ENCODE measurements at places on chromosomes 4 and X.

GRCh38 chr4:151484396-151485102 lies 75.6 kb downstream of the FHIP1A start:
- DNase-seq = peak; percentile 12

DNA sequence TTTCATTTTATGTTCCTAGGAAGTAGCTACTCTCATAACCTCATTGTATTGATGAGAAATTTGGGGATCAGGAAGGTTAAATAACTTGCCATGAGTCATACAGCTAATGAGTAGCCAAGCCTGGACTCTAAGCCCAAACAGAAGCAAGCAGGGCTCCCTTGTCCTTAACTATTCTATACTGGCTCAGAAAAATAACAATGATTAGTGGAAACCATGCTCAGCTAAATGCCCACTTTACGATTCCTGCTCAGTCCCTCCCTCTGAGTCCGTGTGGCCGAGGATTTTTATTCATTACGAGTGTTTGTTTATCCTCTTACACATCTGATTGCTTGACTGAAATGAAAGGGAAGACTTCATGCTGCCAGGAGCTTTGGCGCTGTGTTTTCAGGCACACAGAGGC lies 100.9 kb downstream of the SLC34A2 start:
- DNase-seq = no peak

DNA sequence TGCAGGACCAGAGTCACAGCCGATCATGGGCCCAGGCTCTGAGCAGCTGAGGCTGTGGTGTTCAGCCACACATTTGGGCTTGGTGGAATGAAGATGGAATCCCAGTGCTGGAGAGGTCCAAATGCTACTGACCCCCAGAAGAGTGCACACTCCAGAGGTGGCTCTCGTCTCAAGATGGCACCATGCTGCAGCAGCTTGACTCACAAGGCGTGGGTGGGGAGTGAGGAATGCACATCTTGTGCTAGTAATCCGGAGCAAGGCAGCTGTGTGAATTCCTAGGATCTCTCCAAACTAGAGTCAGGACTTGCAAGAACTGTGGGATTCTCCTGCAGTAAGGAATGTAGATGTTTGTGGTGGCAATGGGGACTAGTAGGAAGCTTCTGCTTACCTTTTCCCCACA lies 28.7 kb downstream of the RAB28 start:
- no peak for DNase-seq

DNA sequence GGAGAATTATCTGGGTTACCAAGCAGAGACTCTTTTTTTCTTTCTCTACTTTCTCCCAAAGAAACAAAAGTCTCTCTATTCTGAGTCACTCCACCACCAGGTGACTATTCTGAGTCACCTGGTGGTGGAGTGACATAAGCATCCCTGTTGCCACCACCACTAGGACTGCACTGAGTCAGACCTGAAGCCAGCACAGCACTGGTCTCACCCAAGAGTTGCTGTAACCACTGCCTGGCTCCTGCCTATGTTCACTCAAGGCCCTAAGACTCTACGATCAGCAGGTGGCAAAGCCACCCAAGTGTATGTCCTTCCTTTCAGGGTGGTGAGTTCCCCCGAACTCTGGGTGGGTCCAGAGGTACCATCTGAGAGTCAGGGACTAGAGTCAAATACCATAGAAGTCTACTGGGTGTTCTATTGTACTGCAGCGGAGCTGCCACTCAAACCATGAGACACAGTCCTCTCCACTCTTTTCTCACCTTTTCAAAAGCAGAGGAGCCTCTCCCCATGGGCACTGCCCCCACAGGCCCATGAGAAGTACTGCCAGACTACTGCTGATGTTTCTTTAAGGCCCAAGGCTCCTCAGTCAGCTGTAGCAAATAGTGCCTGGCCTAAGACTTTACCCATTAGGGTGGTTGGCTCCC lies 209.6 kb upstream of the IRS4 start:
- DNase-seq = no peak

DNA sequence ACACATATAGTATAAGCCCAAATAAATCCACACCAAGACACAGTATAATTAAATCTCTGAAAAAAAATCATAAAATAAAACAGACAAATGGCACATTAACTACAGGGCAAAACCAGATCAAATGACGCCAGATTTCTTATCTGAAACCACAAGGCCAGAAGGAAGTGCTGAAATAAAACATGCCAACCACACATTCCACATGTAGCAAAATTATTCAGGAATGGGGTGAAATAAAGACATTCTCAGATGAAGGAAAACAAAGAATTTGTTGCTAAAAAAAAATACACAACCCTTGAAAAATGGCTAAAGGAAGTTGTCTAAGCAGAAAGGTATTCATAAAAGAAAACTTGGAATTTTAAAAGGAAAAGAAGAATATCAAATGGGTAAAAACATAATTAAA lies 4.5 kb upstream of the DCAF12L1 start:
- no peak for DNase-seq

- no peak for DNase-seq
Measured at GRCh38 chr4:80324171-80324570, 11.4 kb upstream of the CFAP299 start.

DNA sequence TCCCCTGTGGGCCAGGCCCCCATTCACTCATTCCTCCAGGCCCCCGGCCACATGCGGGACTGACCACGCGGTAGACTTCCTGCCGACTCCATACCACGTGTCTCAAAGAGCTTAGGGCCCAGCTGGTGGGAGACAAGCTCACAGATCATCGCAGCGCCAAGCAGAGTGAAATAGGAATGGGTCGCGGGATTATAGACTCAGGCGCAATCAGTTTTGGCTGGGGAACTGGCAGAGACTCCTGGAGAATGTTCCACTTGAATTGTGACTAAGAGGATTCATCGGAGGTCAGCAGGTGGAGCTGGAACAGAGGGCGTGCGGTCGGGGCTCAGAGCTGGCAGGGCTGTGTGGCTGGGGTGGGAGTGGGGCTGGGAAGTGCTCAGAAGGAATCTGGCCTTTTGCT lies 15.6 kb downstream of the ATP2B3 start:
- no peak for DNase-seq

DNA sequence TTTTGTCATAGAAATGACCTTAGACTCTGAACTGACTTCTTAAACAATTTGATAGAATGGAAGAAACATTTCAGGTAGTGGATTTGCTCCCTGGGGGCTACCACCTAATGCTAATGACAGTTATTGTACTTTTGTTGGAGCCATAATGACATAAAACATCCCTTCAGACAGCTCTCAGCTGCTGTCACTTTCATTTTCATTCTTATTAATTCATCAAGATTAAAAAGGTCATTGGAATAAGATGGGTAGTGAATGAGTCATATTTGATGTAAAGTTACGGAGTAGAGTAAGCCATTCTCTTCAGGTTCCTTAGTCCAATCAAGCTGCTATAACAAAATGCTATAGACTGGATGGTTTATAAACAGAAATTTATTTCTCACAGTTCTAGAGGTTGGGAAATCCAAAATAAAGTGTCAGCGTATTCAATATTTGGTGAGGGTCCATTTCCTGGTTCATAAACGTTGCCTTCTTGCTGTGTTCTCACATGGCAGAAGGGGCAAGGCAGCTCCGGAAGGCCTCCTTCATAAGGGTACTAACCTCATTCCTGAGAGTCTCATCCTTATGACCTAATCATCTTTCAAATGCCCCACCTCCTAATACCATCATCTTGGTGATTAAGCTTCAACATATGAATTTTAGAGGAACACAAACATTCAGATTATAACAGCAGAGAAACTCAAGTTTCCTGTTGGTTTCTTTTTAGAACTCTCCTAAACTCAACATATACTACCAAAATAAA lies 268.5 kb downstream of the ARAP2 start:
- DNase-seq = no peak

DNA sequence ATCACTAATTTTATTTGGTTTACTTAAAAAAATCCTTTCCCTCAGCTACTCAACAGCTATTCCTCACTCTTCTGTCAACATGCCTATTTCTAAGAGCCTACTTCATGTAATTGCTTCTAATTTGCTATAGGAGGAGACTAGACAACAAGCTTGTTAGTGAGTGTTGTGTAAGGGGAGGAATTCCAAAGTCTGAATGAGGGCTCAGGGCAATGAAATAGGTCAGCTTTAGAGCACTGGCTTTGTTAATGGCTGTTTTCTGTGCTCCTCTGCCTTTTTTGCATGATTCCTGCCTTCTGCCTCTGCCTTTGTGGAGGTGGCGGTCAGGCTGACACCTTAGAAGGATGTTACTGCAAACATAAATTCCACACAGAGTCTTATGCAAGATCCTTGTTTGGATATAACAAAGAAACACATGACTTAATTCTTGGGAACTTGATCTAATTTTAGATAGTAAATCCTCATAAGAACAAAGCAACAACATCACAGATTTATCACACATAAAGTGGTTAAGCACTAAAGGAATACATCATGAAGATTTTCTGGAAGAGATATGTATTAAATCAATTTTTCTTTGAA lies 15.0 kb upstream of the PAGE1 start:
- no peak for DNase-seq

DNA sequence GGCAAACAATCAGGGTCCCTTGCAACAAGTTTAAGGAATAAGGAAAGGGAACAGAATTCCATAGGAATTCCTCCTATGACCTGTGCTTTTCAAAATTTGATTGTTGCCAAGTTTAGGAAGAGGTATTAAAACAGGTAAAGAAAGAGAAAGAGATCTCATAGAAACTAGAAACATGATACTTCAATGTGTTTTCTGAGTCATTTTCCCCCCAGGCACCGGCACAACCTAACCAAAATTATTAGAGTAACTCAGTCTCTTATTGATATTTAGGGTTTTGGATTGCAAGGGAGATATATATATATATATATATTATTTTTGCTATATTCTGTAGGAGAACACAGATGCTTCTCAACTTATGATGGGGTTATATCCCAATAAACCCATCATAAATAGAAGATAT lies 278.0 kb upstream of the DKK2 start:
- DNase-seq = no peak

- no peak for DNase-seq
Measured at GRCh38 chr4:92516450-92516849, 212.7 kb downstream of the GRID2 start.

- DNase-seq = no peak
Measured at GRCh38 chrX:9952300-9952699, 14.9 kb upstream of the CLDN34 start.

DNA sequence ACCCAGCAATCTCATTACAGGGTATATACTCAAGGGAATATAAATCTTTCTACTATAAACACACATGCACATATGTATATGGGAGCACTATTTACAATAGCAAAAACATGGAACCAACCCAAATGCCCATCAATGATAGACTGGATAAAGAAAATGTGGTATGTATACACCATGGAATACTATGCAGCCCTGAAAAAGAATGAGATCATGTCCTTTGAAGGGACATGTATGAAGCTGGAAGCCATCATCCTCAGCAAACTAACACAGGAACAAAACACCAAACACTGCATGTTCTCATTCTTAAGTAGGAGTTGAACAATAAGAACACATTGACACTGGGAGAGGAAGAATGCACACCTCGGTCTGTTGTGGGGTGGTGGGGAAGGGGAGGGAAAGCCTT lies 80.6 kb upstream of the TBX22 start:
- DNase-seq = no peak

- no peak for DNase-seq
Measured at GRCh38 chr4:149836546-149836945, 20.9 kb upstream of the IQCM start.

- DNase-seq = no peak
Measured at GRCh38 chrX:120290107-120290506, 21.2 kb downstream of the TMEM255A start.

DNA sequence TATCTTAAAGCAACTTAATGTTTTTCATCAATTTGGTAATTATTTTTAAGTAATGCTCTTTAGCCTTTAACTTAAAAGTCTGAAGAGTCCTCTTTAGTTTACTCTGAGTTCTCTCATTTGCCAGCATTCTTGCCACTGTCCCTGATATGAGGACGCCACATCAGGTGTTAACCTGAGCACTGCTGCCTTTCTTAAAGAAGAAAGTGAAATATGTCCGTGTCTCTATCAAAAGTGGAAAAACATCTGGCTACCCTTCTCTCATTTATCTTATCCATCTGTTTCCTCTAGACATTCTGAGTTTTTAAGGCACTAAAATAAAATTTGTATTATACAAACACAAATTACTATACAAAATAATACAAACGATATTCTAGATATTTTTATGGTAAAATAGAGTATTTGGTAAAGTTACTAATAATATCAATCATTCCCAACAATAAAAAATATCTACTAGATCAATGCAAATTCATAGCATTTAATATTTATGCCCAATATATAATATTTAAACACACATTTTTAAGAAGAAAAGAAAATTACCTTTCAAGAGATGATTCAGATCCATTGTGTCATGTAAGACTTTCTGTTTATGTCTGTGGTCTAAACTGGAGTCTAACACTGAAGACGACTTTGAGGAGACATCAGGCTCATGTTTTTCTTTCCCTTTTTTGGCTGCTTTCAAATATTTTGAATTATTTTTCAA lies 14.0 kb downstream of the CFAP97 start:
- no peak for DNase-seq

DNA sequence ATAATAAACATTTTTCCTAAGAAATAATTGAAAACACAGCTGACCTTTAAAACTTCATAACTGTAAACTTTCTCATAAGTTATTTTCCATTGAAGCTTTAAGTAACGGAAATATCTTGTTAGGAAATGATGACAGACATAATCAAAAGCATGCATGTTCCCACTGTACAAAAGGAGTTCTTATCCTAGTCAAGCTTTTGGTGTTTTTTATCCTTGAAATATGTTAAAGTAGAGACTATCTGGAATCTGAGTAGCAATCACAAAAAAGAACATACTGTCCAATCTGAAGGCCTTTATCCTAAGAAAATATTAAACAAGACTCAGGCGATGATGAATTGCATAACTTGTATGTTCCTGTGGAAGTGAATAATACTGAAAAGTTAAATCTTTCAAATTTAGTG lies 14.4 kb downstream of the GEMIN8 start:
- DNase-seq = no peak

DNA sequence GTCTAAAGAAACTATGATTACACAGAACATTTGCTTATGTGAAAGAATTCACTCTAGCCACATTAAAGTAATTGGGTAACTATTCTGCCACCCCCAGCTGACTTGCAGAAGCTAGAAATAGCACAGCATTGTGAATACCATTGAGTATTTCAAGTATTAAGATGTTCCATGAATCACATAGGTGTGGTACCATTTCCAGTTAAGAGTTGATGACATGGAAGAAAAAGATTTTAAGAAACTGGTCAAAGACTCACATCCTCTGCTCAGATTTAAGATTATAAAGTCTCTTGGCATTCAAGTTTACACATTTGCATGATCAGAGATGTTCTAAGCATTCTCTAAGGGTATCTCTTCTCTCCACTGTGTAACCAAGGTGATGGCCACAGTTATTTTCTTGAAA lies 287.5 kb downstream of the CAMK2D start:
- no peak for DNase-seq

DNA sequence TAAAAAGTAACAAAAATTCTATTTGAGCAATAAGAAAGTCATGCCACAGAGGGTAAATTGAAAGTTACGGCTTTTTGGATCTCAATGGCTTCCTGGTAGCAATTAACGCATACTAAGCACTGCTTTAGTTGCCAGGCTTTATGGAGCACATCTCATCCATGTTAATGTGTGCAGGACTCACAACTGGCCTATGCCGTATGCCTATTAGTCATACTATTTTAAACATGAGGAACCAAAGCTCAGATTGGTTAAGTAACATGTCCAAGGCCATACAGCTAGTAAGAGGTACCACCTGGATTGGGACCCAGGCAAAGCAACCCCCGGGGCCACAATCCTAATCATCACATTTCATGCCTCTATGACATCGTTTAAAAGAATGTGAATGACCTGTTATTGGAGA lies 17.1 kb downstream of the DAPP1 start:
- DNase-seq = no peak

- no peak for DNase-seq
Measured at GRCh38 chr4:150244600-150244999, 166.4 kb downstream of the DCLK2 start.

GRCh38 chr4:94244829-94245185 lies 37.1 kb downstream of the SMARCAD1 start:
- no peak for DNase-seq
